ENCODE measurements at places on chromosomes 12 and 14.

DNA sequence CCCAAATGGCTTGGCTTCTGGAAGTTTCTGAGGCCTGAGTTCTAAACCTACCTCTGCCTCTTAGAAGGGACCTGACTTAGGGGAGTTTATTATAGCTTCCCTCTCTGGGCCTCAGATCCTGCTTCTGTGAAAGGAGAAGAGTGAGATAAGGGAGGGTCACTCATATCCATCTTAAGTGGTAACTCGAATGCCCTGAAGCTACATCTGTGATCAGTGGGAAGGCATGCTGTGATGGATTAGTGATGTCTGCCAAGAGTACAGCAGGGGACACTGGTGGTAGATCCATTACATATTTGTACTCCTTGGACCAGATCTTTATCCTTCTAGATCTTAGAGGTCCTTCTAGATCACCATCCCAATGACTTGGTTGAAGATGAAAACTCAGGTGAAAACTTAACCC lies 97.8 kb upstream of the NOS1 start:
- no peak for DNase-seq

GRCh38 chr12:103397536-103397935 lies 98.2 kb downstream of the C12orf42 start:
- no peak for DNase-seq

- no peak for DNase-seq
These were observed 505.2 kb downstream of the RMST start for GRCh38 chr12:97967831-97968230.

DNA sequence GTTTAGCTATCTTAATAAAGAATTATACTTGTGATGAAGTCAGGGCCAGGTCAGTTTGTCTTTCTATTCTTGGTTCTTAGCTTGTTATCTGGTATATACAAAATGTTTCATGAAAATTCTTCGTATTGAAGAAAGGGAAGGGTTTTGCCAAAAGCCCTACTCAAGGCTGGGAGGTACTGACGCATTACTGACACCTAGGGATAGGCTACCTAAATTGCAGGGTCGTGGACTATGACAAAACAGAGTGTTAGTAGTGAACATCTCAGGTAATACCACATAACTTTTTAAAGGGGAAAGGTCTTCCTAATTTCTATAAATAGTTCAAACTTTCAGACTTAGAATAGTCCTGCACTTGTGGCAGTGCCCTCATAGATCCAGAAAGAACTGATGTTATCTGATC lies 246.3 kb downstream of the RGS6 start:
- DNase-seq, result no peak

DNA sequence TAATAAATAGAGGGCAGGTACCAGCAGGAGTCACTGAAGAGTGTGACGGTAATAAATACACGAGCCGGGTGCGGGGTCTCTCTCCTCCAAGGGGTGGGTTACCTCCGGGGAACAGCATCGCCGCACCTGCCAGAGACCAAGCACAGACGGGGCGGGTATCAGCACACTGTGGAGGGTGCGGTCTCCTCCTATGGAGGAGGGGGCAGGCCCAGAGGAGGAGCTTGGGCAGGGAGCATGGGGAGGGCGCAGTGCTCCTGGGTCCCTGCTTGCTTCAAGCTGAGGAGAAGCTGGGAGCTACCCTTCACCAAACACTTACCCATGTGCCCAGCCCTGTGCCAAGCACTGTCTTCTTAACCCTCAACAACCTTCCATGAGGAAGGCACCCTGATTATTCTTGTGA lies 12.8 kb downstream of the PGF start:
- DNase-seq, result no peak

DNA sequence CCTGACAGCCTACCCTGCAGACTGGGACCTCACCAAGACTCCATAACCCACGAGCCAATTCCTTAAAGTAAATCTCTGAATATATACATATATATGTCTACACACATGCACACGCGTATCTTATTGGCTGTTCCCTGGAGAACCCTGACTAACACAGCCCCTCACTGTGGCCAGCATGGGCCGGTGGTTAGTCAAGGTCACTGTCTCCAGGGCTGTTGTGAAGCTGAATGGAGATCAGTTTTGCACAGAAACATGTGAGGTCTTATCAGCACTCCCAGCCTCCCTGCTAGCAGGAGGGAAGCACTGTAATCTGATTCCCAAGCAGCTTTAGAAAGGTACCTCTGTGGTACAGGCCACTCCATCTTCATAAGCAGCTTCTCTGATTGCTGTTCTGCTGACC lies 46.6 kb upstream of the PLEKHG6 start:
- DNase-seq, result no peak

- DNase-seq, result peak; percentile 99
These were observed at the start of gene KRT80 for GRCh38 chr12:52191841-52192791. Gene KRT80, minus strand, starts transcription at chr12:52192014. Its CDS starts 112 bp downstream, at chr12:52191902.

GRCh38 chr12:46722394-46723185 lies 103.2 kb downstream of the SLC38A4 start:
- DNase-seq, result no peak

GRCh38 chr14:74509587-74510222 lies 16.1 kb downstream of the ISCA2 start:
- no peak for DNase-seq

DNA sequence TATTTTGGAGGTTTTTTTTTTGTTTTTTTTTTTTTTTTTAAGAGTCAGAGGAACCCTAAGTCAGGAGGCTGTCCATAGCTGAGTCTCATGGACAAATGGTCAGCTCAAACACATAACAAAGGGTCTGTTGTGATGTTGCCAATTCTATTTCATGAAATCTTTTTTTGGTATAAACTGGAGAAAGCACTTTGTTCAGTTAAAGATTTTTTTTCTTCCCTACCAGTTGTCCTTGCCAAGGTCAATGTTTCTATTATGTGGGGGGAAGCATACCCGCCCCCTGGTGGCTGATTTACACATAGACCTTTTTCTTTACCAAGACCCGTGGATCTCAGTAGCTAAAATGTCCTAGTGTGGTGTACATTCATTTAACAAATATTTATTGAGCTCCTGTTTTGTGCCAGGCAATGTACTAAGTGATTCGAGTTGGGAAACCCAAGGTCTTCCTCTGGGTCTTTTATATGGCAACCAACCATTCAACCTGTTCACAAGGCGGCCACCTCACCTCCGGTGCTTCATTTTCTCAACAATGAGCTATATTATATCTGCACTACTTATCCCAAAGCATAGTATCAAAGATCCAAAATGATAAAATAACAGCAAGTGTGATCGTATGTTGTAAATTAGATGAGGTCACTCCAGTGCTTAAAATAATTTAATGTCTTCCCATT lies 214.5 kb downstream of the PAH start:
- DNase-seq, result peak; percentile 78

- no peak for DNase-seq
These were observed 108.0 kb upstream of the TMEM132D start for GRCh38 chr12:130011611-130012385.

GRCh38 chr12:90360300-90360699 lies 594.7 kb downstream of the CCER1 start:
- DNase-seq, result no peak

- DNase-seq, result no peak
These were observed 229.4 kb downstream of the CNTN1 start for GRCh38 chr12:40921563-40922163.

DNA sequence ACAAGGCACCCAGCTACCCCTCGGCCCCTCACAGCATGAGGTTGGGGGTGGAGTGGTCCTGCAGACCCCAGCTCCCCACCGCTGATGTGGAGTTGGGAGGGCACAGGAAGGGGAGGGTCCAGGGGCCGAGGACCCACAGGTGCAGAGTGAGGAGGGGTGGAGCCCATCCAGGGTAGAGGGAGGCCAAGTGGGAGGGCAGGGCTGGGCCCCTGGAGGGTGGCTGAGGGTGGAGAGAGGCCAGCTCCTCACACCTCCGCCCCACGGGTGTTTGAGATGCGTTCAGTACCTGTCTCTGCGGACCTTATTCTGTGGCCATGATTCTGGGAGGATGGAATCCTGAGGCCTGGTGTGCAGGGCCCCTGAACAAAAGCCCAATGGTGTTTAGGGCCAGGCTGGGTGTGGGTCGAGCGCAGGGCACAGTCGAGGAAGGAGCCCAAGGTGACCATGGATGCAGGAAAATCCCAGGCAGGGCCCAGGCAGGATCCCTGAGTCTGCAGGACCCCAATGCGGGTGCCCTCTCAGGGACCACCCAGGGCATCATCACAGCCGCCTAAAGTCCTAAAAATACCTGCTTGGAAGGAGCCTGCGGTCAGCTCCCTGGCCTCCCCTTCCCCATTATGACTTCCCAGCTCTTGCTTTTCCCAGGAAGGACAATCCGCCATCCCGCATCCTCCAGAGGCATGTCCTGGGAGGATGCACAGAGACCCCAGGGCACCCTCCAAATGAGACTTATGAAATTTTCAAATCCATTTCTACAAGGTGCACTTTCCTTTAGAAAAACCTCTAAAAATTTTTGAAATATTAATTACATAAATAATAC lies 377.1 kb upstream of the SFSWAP start:
- DNase-seq, result no peak

DNA sequence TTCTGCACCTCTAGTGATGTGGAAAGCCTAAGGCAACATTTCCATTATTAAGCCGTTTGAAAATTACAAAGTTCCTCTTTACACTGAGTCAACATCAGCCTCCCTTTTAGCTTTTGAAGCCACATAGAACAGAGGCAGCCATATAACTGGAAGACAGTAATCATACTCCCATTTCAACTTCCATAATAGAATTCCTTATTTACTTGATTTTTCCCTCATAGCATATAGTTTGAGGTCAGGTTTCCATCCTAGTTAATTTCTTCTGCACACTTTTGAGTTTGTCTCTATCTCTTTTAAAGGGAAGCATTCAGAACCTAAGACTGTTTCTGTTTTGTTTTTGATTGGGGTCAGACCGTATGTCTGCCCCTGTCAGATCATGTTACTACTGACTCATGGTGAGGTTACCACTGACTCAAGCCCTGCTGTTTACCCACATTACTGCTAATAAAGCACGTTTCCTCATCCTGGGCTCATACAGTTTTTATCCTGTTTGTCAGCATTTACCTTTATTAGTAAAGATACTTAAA lies 161.0 kb downstream of the SLC38A4 start:
- DNase-seq, result no peak

DNA sequence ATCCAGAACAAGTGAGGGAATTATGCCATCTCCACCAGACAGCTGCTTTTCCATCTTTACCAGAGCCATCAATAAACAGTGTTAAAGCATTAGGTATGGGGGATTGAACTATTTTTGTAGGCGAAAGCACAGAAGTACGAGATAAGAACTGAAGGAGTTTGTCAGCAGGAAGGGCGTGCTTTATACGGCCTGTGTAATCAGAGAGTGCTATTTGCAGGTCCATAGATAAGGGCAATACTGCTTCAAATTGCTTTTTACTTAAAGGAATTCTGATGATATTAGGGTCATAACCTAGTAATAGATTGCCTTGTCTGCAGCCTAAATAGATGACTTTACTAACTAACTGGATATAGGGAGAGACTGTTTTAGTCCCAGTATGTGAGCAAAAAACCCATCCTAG lies 20.3 kb upstream of the CLEC4E start:
- no peak for DNase-seq

DNA sequence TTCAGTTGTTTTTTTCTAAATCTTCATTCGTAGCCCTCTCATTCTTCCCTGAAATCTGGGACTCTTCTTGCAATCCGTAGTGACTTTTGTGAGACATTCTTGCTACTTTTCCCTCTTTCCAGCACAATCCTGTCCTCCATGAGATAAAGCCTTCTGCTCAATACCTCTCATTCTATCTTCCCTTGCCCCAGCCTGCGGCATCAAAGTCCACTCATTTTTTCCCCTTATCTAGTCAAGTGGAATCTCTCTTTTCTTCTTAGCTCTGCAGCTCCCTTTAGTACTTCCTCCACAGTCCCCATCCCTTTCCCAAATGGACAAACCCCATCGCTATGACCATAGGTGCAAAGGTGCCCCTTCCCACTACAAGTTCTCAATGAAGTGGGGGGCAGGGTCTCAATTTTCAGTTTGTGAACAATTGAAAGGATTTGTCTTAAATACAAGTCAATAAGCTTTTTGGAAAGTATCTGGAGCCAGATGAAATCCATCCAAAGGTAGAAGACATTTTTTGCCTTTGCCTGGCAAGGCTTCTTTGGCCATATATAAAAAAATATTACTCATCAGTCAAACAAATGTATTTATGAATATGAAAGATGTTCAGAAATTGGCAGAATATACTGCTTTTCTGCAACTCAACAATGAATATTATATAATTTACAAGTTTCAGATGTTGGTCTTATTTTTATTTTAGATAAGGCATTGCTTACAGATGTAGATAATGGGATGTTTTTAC lies 179.4 kb downstream of the SNAPC1 start:
- no peak for DNase-seq

DNA sequence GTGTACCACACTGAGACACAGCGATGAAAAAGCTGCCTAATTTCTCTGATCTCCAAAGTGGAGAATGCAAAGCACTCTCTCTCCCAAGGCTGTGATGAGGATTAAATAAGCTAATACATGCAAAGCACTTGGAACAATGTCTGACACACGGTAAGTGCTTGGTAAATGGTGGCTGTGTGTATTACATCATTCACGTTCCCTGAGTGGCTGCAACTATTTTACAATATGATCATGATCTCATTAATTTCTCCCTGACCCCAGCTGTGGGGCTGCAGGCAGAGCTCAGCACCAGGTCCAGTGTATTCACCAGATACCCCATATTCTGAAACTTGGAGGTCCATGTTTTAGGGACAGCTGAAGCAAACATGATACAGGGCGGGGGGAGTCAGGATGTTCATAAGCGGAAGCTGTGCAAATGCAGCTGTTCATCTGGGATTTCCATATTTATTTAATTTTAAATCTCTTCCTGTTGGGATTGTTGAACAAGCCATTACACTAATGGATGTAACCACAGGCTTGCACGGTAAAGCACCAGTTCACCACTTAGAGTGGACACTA lies 106.4 kb downstream of the CCDC60 start:
- DNase-seq, result no peak

DNA sequence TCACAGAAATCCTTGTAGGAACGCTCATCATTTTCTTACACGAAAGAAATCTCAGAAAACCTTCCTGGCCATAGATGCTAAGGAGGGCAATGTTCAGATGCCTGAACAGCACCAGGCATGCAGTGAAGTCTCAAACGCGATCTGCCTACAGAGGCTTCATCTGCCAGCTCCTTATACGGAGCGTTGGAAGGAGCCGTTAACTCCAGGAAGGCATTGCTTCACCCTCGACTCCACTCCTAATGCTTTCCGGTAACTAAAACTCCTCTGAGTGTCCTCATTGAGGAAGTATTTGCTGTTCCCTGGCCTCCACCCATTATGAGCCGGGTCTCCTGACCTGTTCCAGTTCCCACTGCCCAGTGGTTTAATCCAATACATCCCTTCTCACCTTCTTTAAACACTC lies 502.7 kb downstream of the BCL11B start:
- peak; percentile 22 for DNase-seq

DNA sequence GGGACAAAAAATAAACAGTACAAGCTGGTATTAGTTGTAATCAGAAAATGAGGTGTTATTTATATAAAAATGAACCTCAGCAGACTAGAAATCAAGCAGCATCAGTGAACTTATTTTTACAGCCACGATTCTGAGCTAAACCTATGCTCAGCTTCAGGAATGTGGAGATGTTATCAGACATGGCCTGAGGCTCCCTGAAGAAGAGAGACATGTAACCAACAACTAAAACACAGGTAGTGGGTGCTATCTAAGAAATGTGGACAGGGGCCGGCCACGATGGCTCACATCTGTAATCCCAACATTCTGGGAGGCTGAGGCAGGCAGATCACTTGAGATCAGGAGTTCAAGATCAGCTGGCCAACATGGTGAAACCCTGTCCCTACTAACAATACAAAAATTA lies 534.3 kb downstream of the VRK1 start:
- DNase-seq, result no peak

Data from T47D (cell line).